ENCODE measurements at places on chromosomes 16 and 17. TPM values are rescaled to one million over a fixed set of nuclear protein-coding genes. Genes with fewer than 3 reads are reported as not detected.

The ITGAD gene
- not detected for total RNA-seq

The SYCE1L gene
- total RNA-seq, result 3.8 TPM

DNA sequence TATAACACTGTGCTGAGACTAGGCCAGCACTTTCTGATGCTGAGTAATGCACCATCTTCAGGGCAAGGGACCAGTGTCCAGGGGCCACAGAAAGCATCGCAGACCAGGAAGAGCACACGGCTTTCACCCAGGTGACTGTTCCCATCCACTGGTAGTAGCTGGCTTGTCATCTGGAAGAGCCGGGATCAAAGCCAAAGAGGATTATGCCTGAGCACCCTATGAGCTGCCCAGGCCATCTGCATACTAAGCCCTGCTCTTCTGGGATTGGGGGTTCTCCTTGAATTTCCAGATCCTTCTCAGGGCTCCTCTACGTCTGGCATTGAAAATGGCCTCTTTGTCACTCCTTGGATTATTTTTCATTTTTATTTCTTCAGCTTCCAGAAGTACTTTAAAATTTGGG, 140.7 kb downstream of the IRX3 start:
- no peaks in the 10 kb centered on the region for H3K4me1 ChIP-seq
- H3K27me3 ChIP-seq, result peaks cover 43% of the 10 kb centered on the region
- no peak overlapping the region for H3K4me3 ChIP-seq
- DNase-seq, result no peak
- no peak overlapping the region for H3K27ac ChIP-seq
- peaks cover 5% of the 10 kb centered on the region for H3K36me3 ChIP-seq

The CX3CL1 gene
- total RNA-seq, result not detected

All from T-helper 17 cell (primary cell).